ENCODE measurements at places on chromosomes 5 and 9. TPM values are rescaled to one million over a fixed set of nuclear protein-coding genes. Genes with fewer than 3 reads are reported as not detected.

CARTPT gene
- not detected for total RNA-seq

PCDH1 gene
- total RNA-seq, result 36.7 TPM

ARAP3 gene
- total RNA-seq, result 14.7 TPM

NR4A3 gene
- total RNA-seq, result 37.4 TPM

KIF3A gene
- 7.5 TPM for total RNA-seq

CDKN2A gene
- 0.81 TPM for total RNA-seq

ISL1 gene
- not detected for total RNA-seq

C9orf43 gene
- total RNA-seq, result 0.33 TPM

SPATA9 gene
- total RNA-seq, result 0.29 TPM

LVRN gene
- 1.5 TPM for total RNA-seq

CDH18 gene
- 0.60 TPM for total RNA-seq

SH2D3C gene
- total RNA-seq, result 13.7 TPM

PHPT1 gene
- 87.9 TPM for total RNA-seq

HRH2 gene
- 8.2 TPM for total RNA-seq

LAMC3 gene
- total RNA-seq, result 0.29 TPM

SUB1 gene
- total RNA-seq, result 151 TPM

CD74 gene
- 566 TPM for total RNA-seq

SIT1 gene
- total RNA-seq, result 0.56 TPM

SMC2 gene
- total RNA-seq, result 9.2 TPM

DBH gene
- total RNA-seq, result not detected

NPR3 gene
- total RNA-seq, result 6.5 TPM

NAIP gene
- total RNA-seq, result 49.5 TPM

GABRA1 gene
- not detected for total RNA-seq

CD72 gene
- 4.2 TPM for total RNA-seq

FCN2 gene
- not detected for total RNA-seq

KCNMB1 gene
- 61.6 TPM for total RNA-seq

OGN gene
- 64.0 TPM for total RNA-seq

XPA gene
- total RNA-seq, result 18.8 TPM

MYORG gene
- total RNA-seq, result 12.0 TPM

STPG3 gene
- not detected for total RNA-seq

Data from posterior vena cava (tissue), 2 donors.